ENCODE measurements at places on chromosomes 3 and 15.

GRCh38 chr15:40891810-40892446 is 2.3 kb upstream of the VPS18 start:
- peak; percentile 66 for DNase-seq

DNA sequence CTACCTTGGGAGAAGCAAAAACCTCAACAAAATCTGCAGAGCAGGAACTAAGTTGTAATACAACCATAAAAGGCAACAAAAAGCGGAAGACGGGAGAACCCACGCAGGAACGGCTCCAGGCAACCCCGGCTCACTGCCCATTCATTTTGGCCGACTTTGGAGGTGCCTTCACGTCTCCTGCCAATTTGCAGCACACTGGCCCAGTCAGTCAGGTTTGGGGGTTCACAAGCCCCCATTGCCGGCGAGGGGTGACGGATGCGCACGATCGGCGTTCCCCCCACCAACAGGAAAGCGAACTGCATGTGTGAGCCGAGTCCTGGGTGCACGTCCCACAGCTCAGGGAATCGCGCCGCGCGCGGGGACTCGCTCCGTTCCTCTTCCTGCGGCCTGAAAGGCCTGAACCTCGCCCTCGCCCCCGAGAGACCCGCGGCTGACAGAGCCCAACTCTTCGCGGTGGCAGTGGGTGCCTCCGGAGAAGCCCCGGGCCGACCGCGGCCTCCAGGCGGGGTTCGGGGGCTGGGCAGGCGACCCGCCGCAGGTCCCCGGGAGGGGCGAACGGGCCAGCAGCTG is 463 bp downstream of the TERC start:
- DNase-seq: peak; percentile 53

DNA sequence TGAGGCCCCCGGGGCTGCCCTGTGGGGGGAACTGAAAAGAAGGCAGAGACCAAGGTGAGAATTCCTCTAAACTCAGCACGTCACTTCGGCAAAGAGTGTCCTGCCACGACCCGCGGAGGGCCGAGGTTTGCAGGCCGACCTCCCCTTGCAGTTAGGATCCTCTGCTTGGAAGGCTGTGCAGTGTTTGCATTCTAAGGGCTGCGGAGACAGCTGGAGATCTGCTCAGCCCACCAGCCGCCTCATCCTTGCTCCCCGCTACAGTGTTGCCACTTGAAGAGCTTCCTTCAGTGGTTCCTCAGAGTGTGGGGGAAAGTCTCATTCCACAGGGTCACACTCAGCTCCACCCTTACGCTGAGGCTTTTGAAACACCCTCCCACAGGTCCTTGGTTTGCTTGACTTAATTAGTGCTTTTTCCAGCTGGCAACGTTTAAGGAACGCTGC is 10.8 kb downstream of the SLC51A start:
- DNase-seq: no peak

DNA sequence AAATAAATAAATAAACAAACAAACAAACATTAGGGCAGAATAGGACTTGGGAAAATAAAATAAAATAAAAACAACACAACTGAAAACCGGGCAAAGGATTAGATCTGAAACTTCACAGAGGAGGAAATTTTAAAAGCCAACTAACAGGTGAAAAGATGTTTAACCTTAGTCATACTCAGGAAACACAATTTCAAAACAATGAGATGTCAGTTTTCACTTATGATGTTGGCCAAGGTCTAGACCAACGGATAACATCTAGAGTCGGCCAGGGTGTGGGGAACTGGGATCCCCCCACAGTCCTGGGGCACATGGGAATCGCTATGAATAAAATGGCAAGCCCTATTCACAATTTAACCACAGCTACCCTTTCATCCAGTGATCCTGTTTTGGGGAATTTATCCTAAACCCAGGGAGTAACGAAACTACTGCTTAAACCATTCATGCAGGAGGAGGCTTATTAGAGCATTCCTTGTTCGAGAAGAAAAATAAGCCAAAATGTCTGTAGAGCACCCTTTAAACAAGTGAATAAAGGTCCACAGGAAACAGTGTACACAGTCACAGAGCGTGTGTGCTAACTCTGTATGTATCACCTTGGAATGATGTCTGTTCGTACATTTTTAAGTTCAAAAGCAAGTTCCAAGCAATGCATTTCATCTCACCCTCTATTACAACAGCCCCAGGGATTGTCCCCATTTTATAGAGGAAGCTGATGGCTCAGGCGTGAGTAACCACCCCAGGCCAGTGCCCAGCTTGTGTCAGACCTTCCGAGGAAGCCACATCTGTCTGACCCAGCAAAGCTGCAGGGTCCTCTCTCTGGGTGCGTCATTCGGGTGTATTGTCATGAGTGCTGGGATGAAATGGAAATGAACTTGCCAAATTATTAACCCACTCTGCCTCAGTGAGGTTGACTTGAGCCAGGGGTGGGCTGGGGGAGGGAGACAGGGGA is 6.3 kb upstream of the ANPEP start:
- peak; percentile 94 for DNase-seq

DNA sequence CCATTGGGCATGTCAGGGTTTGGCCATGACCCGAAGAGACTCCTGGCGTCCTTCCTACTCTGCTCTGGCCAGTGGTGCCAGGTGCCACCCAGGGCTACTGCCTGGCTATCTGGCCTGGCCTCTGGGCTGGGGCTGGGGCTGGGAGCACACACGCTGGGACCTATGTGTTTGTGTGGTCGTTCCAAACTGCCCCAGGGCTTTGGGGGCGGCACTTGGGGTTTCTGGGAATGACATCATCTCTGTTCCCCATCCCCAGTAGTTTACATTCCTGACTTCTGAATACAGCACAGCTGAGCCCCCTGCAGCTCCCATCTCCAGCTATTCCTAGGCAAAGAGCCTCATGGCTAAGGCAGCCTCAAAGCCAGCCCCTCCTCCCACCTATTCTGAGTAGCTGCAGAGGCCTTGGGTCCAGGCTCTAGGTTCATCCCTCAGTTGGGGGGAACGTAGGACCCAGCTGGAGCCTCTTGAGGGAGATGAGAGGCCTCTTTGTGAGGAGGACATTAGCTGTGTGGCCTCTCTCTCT is 24.3 kb downstream of the PLEKHO2 start:
- DNase-seq: peak; percentile 95

DNA sequence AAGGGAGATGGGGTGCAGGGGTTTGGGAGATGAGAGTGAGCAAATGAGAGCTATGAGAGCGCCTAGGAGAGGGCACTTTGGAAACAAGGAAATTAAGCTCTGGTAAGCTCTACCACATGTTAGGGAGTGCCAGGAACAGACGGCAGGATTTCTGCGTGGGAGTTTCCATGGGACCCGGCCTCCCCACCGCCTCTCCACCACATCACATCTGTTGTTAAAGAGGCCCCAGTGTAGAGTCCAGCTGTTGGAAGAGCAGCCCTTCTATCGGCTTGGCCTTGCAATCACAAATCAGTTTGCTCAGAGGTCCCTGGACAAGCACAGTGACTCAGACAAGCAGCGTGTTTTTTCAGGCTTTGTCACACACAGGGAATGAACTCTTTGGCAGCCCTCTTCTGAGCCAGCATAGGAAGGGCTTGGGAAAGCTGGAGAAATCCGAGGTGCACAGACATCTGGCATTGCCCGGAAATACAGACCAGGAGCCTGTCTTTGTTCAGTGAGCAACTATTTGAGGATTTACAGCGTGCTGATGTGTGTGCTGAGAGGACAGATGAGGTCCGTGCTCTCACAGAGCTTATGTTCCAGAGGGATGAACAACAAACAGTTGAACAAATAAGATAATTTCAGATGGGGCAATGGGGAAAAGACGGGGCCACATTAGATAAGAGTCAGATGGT is 370.6 kb upstream of the PROK2 start:
- peak; percentile 80 for DNase-seq

DNA sequence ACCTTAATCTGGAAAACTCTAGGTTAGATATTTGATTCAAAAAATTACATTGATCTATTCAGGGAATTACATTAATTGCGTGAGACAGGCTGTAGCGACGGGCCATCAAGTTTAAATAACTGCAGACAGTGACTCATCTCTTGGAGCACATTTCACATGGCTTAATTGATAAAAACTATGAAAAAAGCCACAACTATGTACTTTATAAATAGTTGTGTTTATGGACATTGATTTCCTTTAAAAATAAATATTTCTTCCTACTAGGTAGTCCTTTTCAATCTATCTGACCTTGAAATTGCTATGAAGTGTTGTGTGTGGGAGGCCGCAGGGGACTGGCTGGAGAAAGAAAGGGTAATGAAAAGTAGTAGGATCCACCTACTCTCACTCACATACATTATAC is 157.8 kb downstream of the IL1RAP start:
- DNase-seq: peak; percentile 39

- no peak for DNase-seq
Observed at GRCh38 chr3:38743043-38743442, 73.0 kb downstream of the SCN10A start.

GRCh38 chr15:38134252-38134651 is 118.4 kb upstream of the SPRED1 start:
- DNase-seq: no peak

- peak; percentile 85 for DNase-seq
Observed at GRCh38 chr3:33315826-33316225, 38.6 kb downstream of the FBXL2 start.

- DNase-seq: no peak
Observed at GRCh38 chr3:4107430-4107829, 195.7 kb upstream of the SETMAR start.

GRCh38 chr3:133294253-133294652 is 105.6 kb upstream of the BFSP2 start:
- peak; percentile 65 for DNase-seq

GRCh38 chr3:37987751-37988179 is 2.8 kb upstream of the VILL start:
- DNase-seq: no peak

DNA sequence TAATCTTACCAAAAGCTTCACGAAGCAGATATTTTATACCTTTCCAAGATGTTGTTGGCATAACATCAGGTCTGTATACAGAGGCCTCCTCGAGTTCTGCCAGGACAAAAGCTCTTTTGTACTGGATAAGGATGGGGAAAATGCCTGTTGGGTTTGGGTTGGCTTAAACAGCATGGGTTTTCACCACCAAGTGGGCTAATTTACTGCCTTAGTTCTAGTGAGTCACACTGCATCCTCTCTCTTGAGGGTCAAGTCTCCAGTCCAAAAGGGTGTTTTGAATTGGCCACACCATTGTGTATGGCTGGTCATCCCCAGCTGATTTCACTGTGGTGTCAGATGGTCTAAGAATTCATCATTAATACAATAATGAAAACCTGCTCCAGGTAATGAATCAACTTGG is 26.1 kb upstream of the BHLHE40 start:
- no peak for DNase-seq

DNA sequence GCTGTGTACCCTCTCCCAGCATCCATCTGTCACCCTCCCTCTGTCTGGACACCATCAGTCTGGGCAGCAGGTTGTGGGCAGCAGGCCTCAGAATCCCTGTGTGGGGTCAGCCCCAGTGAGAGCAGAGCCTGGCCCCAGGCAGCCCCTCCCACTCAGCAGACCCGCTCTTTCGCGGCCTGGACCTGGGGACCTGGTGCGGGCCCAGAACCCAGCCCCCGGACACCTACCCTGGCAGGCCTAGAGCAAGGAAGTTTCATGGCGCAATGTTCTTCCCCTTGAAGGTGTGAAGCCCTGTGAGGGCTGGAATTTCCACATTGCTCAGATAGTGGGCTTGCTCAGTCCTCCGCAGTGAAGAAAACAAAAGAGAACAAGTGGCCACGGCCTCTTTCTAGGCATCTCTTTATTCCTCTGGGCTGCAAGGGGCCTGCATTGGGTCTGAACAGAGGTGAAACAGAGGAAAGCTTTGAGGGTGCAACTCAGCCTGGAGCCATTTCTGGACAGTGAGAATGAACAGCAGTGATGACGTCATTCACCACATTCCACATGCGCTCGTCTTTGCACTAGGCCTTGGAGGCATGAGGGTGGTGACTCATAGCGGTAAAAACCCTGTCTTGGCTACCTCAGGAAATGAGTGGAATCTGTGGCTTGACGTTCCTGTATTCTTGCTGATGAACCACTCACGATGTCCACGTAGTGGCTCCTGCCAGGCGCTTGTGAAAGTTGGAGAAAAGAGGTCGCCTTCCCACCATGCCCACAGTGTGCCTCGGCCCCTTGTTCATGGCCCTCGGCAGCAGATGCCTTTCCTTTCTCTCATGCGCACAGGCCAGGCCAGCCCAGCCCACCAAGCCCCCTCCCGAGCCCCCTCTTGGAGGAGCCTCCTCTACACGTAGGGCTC is 66.1 kb downstream of the SLC30A4 start:
- peak; percentile 100 for DNase-seq

- DNase-seq: peak; percentile 49
Observed at GRCh38 chr3:175270198-175270837, 411.2 kb downstream of the NAALADL2 start.

- peak; percentile 43 for DNase-seq
Observed at GRCh38 chr15:75023872-75024636, 664 bp downstream of the PPCDC start.

- no peak for DNase-seq
Observed at GRCh38 chr3:141052201-141053069, 1.3 kb downstream of the SPSB4 start.

DNA sequence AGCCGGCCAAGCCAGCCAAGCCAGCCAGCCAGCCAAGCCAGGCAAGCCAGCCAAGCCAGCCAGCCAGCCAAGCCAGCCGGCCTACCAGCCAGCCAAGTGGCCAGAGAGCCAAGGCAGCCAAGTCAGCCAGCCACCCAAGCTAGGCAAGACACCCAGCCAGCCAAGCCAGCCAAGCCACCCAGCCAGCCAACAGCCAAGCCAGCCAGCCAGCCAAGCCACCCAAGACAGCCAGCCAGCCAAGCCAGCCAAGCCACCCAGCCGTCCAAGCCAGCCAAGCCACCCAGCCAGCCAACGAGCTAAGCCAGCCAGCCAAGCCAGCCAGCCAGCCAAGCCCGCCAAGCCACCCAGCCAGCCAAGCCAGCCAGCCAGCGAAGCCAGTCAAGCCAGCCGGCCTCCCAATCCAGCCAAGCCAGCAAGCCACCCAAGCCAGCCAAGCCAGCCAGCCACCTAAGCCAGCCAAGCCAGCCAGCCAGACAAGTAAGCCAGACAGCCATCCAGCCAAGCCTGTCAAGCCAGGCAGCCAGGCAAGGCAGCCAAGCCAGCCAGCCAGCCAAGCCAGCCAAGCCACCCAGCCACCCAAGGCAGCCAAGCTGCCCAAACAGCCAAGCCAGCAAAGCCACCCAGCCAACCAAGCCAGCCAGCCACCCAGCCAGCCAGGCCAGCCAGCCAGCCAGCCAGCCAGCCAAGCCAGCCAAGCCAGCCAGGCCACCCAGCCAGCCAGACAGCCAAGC is 200.5 kb downstream of the GOLGA6L6 start:
- DNase-seq: no peak

- DNase-seq: no peak
Observed at GRCh38 chr15:56351353-56351752, 13.9 kb upstream of the TEX9 start.
